IPS DF 19.7 (cell line): ENCODE measurements at places on chromosomes 5 and 9.

GRCh38 chr5:29054282-29054681 is 2015.9 kb upstream of the CDH9 start:
- DNase-seq, result no peak

DNA sequence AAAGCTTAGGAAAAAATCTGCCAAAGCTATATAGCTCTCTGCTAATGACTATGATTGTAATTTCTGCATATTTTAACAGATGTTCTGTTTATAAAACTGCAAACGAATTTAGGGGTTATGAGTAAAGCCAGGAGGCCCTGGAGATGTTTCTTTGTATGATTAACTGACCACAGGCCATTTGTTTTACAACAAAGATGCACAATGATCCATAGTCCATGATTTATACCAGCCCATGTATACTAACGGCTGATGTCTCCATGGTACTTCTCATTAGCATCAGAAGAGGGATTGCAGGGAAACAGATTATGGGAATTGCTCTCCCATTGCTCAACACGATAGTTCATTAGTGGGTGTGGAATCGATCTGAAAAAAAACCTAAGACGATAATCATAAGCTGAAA is 78.9 kb downstream of the PPP2R2B start:
- no peak for DNase-seq

DNA sequence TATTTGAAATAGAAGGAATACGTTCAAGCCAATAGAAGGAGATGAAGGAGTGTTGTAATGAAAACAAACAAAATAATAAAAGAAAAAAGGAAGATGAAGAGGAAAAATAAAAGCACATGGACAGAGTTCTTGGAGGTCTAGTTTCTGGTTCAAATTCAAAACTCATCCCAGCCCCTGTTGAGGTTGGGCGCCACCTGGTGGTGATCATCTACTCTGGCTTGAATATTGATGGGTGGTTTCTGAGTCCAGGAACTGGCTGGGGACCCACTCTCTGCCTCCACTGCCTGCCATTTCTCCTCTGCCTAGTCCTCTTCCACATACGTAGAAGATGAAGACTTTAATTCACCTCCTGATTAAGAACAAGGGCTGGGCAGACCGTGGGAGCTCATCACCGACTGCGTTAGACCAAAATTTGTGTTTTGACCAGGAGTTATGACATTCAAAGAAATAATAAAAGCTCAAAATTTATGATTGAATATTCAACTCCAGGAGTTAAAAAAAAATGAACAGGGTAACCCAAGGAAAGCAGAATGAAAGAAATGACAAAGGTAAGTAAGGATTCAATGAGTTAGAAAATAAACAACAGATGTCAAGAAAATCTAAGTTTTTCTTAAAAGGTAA is 99.0 kb upstream of the SLC1A3 start:
- DNase-seq, result peak; percentile 35

DNA sequence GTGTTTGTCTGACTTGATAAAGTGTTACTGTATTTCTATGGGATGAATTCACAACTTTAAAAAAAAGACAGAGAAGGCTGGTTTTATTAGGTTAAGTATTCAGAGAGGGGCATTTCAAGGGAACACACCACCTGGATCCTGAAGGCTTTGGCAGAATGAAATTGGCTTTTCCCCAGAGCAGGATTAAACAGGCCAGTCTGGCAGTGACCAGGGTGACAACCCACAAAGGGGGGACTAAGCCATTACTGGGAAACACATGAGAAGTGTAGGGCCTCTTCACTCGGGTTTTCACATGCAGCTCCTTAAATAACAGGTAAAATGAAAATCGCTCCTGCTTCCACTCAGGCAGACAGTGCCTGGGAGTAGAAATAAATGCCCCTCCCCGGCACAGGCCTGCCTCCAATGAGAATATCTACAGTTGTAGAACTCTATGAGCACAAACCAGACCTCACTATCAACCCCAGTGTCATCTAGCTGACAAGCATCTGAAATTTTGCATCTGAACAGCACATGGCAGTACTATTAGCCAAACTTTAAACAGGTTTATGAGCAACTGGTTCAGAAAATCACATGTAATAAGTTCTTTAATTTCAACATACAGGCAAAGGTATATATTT is 85.8 kb downstream of the LHFPL2 start:
- DNase-seq, result no peak

DNA sequence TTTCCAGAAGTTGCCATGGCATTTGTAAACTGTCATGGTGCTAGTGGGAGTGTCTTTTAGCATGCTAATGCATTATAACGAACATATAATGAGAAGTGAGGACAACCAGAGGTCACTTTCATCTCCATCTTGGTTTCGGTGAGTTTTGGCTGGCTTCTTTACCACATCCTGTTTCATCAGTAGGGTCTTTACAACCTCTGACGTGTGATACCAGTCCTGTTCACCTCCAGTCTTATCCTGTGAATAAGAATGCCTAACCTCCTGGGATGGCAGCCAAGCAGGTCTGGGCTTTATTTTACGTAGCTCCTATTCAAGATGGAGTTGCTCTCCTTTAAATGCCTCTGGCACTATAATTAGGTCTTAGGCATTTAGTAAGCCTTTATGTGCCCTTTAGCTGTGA is 20.4 kb upstream of the RFK start:
- DNase-seq, result no peak

GRCh38 chr9:117779760-117780159 is 75.6 kb downstream of the TLR4 start:
- DNase-seq, result no peak

DNA sequence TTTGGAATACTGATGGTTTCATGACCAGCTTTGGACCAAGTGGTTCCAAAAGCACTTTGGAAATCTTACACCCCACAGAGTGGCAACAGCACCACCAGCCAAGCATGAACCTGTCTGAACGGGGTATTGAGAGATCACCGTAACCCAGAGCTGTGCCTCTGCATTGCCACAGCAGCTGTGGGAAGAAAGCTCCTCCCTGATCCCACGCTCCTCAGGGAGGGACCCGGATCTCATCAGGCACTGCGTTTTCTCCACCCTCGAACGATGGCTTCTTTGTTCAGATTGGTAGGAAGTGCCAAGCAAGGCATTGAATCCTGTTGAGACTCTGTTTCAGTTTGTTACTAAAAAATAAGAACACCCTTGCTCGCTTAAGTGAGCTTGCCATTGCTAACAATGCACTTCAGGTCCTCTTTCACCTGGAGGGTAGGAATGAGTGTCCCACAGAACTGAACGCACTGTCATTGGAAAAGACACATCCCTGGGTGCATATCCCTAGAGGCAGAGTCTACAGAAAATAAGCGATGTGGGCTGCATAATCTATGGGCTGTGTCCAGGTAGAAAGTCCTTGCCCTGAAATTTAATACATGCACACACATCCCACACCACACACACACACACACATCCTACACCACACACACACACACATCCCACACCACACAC is 118.0 kb upstream of the ICE1 start:
- DNase-seq, result no peak

DNA sequence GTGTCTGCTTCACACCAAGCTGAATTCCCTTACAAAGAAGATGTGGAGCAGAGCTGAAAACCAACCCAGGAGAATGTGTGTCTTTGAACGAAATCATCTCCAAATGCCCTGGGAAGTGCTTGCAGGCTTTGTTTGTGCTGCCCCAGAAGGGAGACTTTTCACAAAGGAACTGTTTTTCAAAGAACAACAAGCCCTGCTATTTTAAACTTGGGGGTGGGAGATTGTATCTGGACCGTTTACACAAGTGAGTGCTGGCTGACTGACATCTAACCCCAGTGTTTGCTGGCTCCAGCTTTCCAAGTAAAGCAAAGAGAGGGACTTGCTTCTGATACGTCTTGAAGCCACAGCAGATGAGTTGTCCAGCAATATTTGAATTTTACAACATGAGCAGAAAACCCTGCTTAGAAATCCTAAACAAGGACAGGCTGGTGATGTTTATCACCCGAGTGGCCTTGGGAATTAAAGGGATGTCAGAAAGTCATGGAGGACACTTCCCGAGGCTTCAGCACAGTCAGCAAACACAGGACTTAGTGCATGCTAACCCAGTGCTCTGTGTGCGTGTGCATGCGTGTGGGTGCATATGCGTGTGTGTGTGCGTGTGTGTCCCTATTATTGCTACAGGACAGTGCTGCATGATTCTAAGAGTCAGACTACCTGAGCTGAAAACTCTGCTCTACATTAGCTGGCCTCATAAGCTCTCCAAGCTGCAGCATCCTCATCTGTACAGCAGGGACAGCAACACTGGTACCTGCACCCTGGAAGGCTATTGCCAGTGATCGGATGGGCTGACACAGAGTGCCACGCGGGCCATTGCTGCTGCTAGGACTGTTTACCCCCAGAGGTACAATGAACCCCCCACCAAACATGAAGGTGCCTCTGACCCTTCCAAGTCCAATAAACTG is 1.4 kb downstream of the ADAMTS12 start:
- no peak for DNase-seq

GRCh38 chr5:145943674-145944121 is 7.3 kb downstream of the SH3RF2 start:
- no peak for DNase-seq

- DNase-seq, result no peak
Measured at GRCh38 chr5:7039074-7039473, 325.8 kb downstream of the TENT4A start.

DNA sequence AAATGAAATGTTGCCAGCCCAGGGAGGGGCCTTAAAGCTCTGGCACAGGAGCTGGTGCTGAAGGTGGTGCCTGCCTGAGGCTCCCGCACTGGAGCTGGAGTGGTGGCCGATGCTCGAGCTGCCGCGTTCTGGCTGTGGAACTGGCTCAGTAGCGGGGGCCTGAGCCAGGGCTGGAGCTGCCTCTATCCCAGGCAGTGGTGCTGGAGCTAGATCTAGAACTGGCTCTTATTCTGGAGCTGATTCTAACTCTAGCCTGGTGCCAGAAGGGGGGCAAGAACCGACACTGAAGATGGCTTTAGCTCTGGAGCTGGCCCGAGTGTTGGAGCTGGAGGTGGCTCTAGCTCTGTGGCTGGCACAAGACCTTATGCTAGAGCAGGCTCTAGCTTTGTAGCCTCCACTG is 19.2 kb downstream of the OBP2B start:
- DNase-seq, result no peak

GRCh38 chr9:5749306-5749705 is 83.6 kb downstream of the ERMP1 start:
- DNase-seq, result no peak

DNA sequence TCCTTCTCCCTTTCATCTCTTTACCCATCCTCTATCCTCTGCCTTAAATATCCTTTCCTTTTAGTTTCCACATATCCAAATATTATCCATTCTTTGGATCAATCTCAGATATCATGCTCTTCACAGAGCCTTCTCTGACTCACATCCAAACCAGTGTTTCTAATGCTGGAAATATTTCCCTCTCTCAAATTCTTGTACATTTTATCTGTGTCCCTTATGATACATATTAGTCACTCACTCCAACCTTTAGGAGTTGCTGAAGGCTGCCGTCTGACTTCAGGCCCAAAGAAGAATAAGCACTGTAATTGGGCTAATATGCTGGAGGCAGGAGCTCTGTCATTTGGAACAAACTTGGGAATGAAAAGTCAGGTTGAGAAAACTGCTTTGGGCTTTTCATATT is 156.4 kb upstream of the RUSC2 start:
- no peak for DNase-seq

DNA sequence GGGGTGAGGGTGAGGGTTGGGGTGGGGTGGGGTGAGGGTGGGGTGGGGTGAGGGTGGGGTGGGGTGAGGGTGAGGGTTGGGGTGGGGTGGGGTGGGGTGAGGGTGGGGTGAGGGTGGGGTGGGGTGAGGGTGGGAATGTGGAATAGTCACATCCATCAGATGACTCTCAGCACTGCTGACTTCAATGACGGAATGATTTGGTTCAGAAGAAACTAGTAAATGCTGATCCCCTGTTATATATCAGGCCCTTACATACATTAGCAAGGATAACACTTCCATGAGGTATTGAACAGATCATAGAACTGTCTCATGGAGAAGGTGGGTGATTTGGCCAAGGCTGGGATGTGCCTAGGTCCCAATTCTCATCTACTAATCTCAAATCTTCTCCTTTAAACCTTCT is 24.5 kb upstream of the C5orf47 start:
- no peak for DNase-seq

- DNase-seq, result no peak
Measured at GRCh38 chr5:5335107-5335506, 87.4 kb upstream of the ICE1 start.

DNA sequence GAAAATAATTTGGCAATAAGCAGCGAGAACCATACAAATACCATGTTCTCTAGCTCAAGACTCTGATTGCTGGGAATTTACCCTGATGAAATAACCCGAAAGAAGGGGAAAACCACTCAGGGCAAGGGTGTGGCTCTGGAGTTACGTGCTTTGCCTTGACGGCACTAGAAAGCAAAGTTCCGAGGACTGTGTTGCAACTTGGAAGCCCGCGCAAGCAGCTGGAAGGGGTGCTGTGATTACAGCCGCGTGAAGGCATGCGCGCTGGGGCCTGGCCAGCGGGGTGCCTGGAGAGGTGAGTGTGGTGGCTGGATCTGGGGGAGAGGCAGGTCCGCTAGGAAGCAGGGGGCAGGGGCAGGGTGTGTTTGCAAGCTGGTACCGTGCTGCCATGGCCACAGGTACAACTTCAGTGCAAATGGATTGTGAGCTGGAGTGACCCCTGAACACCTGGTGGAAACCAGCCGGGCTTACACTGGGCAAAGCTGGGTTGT is 52.6 kb upstream of the CNOT6 start:
- no peak for DNase-seq

DNA sequence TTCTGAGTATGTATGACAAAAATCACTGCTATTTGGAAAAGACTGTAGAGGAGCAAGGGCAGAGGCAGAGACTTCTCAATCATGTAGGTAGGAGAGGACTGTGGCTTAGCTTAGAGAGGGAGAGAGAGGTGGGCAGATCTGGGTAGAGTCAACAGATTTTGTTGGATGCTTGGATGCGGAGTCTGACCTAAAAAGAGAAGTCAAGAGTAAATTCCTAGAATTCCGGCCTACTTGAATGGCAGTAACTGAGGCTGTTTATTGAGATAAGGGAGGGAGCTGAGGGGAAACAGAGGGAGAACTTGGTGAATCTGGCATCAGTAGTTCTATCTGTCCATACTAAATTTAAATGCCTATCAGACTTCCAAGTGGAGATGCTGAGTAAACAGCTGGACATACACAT is 2.4 kb downstream of the TICAM2 start:
- no peak for DNase-seq

- no peak for DNase-seq
Measured at GRCh38 chr5:114176356-114176755, 185.5 kb upstream of the KCNN2 start.

GRCh38 chr5:131245948-131246347 is 17.9 kb upstream of the CDC42SE2 start:
- DNase-seq, result no peak
